ENCODE measurements at places on chromosomes 7 and 10. TPM values are rescaled to one million over a fixed set of nuclear protein-coding genes. Genes with fewer than 3 reads are reported as not detected.

TYW1B gene
- total RNA-seq, result 4.5 TPM

TEX47 gene
- total RNA-seq, result not detected

MBL2 gene
- total RNA-seq, result not detected

BCCIP gene
- 60.6 TPM for total RNA-seq

THAP5 gene
- 26.5 TPM for total RNA-seq

THSD7A gene
- not detected for total RNA-seq

TMEM26 gene
- total RNA-seq, result not detected

MLXIPL gene
- not detected for total RNA-seq

IFIT1 gene
- total RNA-seq, result 45.0 TPM

NME8 gene
- not detected for total RNA-seq

DNA sequence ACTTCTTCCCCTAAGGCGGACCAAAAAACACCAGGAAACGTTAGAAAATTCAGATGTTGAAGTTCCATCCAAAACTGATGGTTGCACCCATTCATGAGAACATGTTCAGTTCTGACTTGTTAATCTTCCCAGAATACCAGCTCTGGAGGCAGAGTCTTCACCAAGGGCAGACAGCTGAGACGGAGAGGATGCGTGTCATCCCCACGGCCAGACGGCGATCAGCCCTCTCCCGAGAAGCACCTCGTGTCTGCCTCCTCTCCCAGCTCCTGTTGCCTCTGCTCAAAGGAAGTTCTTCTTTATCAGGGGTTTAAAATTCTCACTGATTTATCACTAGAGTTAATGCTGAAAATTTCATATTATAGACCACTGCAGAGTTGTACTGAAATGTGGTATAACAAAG lies 269.7 kb downstream of the ZMYND11 start:
- no peak overlapping the region for H3K27ac ChIP-seq
- H3K27me3 ChIP-seq, result no peaks in the 10 kb centered on the region
- no peaks in the 10 kb centered on the region for H3K36me3 ChIP-seq
- no peaks in the 10 kb centered on the region for H3K4me1 ChIP-seq
- no peak for DNase-seq

DNA sequence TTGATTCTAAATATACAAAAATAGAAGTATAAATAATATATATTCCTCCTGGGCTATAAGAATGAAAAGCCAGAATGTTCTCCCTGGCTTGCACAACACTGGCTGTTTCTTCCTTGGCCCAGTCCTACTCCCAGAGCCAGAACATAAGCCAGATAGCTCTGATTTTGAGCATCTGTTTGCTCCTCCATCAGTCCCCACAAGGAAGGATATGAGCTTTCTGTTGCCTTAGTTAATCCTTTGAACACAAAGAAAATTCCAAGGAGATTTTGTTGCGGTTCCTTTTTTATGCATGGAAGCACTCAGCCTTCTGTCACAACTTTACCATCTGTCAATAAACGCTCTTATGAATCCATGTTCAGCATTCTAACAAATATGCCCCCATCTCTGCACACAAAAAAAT lies 361.8 kb downstream of the IPMK start:
- DNase-seq, result no peak
- H3K36me3 ChIP-seq, result no peaks in the 10 kb centered on the region
- H3K4me3 ChIP-seq, result no peak overlapping the region

DNA sequence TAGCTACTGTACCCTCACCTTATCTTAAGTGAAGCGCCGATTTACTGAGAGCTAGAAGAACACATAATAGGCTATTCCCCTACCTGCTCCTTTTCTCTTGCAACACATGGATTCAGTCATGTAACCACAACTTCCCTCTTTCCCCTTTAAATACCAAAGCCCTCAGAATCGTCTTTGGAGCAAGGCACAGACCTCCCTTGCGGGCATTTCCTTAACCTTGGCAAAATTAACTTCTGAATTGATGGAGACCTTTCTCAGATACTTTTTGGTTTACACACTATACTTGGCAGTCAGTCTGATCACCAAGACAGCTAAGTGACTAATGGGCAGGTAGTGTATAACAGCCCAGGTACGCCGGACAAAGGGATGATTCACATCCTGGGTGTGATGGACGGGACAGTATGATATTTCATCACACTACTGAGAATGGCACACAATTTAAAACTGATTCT lies 72.7 kb upstream of the SEC61G start:
- no peak overlapping the region for H3K4me3 ChIP-seq
- H3K36me3 ChIP-seq, result no peaks in the 10 kb centered on the region
- no peak for DNase-seq
- no peaks in the 10 kb centered on the region for H3K4me1 ChIP-seq

- no peak overlapping the region for H3K27ac ChIP-seq
- DNase-seq, result no peak
- no peaks in the 10 kb centered on the region for H3K4me1 ChIP-seq
- H3K36me3 ChIP-seq, result no peaks in the 10 kb centered on the region
- H3K27me3 ChIP-seq, result peaks cover under 1% of the 10 kb centered on the region
- no peak overlapping the region for H3K4me3 ChIP-seq
Observed at GRCh38 chr7:28623105-28623730, 210.9 kb downstream of the CREB5 start.

DNA sequence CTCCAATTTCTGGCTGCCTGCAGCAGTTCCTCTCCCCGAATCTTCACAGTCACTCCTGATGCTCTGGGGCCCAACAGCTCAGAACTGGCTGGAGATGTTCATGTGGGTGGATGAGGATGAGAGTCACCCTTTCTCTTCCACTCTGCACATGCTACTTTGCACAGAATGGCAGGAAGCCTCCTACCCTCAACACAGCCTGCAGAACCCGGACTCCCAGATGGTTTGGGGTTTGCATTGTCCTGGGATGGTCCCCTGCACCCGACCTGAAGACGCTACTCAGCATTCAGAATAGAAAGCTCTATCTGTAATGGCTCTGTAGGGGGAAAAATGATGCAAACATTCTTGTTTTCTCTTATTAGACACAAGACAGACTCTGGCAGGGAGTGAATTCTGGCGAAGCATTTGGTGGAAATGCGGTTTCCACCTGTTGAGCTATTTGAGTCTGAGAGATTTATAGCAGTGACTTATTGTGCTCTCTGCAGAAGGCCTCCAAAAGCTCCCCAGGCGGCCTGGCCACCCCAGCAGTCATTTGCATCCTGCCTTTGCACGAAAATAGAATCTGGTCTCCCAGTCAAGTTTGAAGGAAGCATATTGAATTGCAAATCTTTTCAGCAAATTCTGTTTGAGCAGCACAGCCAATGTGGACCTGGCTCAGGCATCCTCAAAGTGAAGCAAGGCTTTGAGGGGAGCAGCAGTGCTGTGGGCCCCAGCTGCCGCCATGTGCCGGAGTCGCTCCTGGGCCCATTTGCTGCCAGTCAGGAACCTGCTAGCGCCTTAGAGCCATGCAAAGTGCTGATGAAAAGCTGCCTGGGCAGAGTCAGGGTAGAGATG lies 309.3 kb downstream of the TCERG1L start:
- H3K36me3 ChIP-seq, result no peaks in the 10 kb centered on the region
- no peak overlapping the region for H3K27ac ChIP-seq
- DNase-seq, result peak; percentile 1
- no peaks in the 10 kb centered on the region for H3K27me3 ChIP-seq
- no peaks in the 10 kb centered on the region for H3K4me1 ChIP-seq

DNA sequence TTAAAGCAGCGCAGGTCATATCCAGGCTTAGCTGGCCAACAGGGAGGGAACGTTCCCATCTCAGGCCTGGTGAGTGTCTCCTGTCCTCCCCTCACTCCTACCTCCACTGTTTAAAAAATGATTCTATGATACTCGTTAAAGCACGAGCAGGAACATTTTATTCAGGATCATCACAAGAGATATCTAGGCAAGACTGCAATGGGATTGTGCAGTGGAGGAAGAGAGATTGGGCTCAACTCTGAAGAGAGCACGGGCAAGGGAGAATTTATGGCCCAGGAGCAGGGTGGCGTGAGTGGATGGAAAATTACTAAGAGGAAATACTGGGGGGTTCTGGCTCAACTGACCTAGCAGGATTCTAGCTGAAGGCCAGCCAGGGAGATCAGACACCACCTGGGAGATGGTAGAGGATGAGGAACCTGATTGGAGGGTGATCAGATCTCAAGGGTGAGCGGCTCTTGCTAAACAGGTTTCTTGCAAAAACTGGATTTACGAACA lies 9.0 kb upstream of the HSPB1 start:
- H3K27me3 ChIP-seq, result peaks cover 4% of the 10 kb centered on the region
- H3K27ac ChIP-seq, result no peak overlapping the region
- no peaks in the 10 kb centered on the region for H3K36me3 ChIP-seq
- peaks cover 11% of the 10 kb centered on the region for H3K4me1 ChIP-seq

GRCh38 chr7:75818472-75818871 lies 4.9 kb upstream of the CCL24 start:
- H3K36me3 ChIP-seq, result no peaks in the 10 kb centered on the region
- no peak for DNase-seq
- peaks cover 3% of the 10 kb centered on the region for H3K27me3 ChIP-seq
- no peak overlapping the region for H3K27ac ChIP-seq
- H3K4me1 ChIP-seq, result no peaks in the 10 kb centered on the region

DNA sequence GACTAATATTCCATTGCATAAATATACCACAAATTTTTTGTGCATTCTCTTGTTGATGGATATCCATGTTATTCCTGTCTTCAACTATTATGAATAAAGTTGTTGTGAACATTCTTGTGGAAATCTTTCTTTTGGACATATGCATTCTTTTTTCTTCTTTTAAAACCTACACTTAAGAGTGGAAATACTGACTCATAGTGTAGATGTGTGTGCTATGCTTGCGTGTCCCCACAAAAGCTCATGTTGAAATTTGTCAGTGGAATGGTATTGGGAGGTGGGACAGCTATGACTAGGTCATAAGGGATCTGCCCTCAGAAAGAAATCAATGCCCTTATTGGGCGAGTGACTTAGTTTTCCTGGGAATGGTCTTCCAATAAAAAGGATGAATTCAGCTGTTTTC lies 203.6 kb upstream of the PRSS58 start:
- H3K4me1 ChIP-seq, result peaks cover 57% of the 10 kb centered on the region
- no peak overlapping the region for H3K4me3 ChIP-seq
- no peaks in the 10 kb centered on the region for H3K36me3 ChIP-seq
- H3K27me3 ChIP-seq, result no peaks in the 10 kb centered on the region
- no peak overlapping the region for H3K27ac ChIP-seq

DNA sequence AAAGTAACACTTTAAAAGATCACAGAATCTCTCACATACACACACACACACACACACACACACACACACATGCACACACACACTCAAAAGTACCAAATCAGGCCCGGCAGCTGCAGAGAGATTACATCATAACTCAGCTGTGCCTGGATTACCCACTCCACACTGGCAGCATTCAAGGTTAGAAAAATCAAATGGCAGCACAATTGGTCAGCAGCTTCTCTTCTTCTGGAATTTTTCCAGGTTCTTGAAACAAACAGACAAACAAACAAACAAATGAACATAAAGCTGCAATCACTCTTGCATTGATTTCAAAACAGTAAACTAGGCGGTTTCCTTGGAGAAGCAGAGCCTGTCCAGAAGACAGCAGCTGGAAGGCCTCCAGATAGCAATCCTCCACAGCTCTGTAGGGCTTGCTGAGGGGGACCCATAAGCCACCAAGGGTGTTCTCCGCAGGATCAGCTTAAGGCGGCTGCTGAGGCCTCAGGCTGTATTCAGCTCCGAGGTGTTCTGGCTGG lies 24.5 kb upstream of the FAM133B start:
- peaks cover 23% of the 10 kb centered on the region for H3K4me1 ChIP-seq
- H3K27ac ChIP-seq, result no peak overlapping the region
- no peak overlapping the region for H3K4me3 ChIP-seq
- no peak for DNase-seq

GRCh38 chr7:531777-532176 lies 12.1 kb upstream of the PDGFA start:
- DNase-seq, result no peak
- H3K27ac ChIP-seq, result no peak overlapping the region
- H3K4me3 ChIP-seq, result no peak overlapping the region
- H3K27me3 ChIP-seq, result no peaks in the 10 kb centered on the region
- no peaks in the 10 kb centered on the region for H3K36me3 ChIP-seq

DNA sequence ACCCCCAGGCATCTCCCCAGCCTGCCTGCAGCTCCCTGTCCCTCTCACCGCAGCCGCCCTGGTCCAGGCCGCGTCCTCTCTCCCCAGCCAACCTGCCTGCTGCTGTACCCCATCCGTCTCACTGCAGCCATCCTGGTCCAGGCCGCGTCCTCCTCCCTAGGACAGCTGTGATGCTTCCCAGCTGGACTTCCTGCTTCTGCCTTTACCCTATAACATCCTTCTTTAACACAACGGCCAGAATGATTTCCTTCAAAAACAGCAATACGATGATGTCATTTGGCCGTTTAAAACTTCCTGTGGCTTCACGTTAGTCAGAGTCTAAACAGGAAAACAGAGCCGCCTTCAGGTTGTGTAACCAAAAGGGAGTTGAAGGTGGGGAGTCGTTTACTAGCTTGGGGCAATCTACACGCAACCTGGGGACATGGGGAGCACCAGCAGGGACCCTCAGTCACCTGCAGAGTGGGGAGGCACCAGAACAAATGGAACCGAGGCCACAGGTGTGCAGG lies 32.2 kb upstream of the ZFAND2A start:
- peaks cover 5% of the 10 kb centered on the region for H3K27me3 ChIP-seq
- H3K4me3 ChIP-seq, result peak overlapping the region; percentile 64
- peak overlapping the region; percentile 91 for H3K27ac ChIP-seq
- peak; percentile 59 for DNase-seq
- H3K36me3 ChIP-seq, result peaks cover 11% of the 10 kb centered on the region

- H3K36me3 ChIP-seq, result no peaks in the 10 kb centered on the region
- no peak overlapping the region for H3K27ac ChIP-seq
- no peak overlapping the region for H3K4me3 ChIP-seq
- no peaks in the 10 kb centered on the region for H3K27me3 ChIP-seq
- DNase-seq, result no peak
Observed at GRCh38 chr7:46003896-46004875, 83.1 kb upstream of the IGFBP3 start.

GRCh38 chr10:44935201-44935965 lies 24.2 kb upstream of the RASSF4 start:
- peak overlapping the region; percentile 14 for H3K27ac ChIP-seq
- H3K4me1 ChIP-seq, result peaks cover 9% of the 10 kb centered on the region
- no peak overlapping the region for H3K4me3 ChIP-seq
- no peak for DNase-seq
- no peaks in the 10 kb centered on the region for H3K36me3 ChIP-seq
- peaks cover 2% of the 10 kb centered on the region for H3K27me3 ChIP-seq

- H3K4me1 ChIP-seq, result peaks cover 37% of the 10 kb centered on the region
- no peaks in the 10 kb centered on the region for H3K27me3 ChIP-seq
- no peak overlapping the region for H3K4me3 ChIP-seq
- DNase-seq, result no peak
- H3K36me3 ChIP-seq, result peaks cover 12% of the 10 kb centered on the region
Observed at GRCh38 chr7:121440857-121441503, 44.9 kb upstream of the FAM3C start.

GRCh38 chr10:54854389-54854788 lies 53.4 kb upstream of the PCDH15 start:
- no peaks in the 10 kb centered on the region for H3K36me3 ChIP-seq
- H3K27me3 ChIP-seq, result no peaks in the 10 kb centered on the region
- H3K27ac ChIP-seq, result no peak overlapping the region
- H3K4me1 ChIP-seq, result no peaks in the 10 kb centered on the region
- no peak for DNase-seq
